Breast epithelium (tissue), 4 donors: ENCODE measurements at places on chromosomes 1 and 21.
A peak's percentile ranks its signal among the peaks of the same experiment; 100 is the strongest.

- no peak for DNase-seq
Observed at GRCh38 chr1:114428083-114428754, 82.8 kb downstream of the TRIM33 start.

GRCh38 chr1:20250340-20250989, 40.2 kb upstream of the VWA5B1 start:
- peak; percentile 66 for DNase-seq

- no peak for DNase-seq
Observed at GRCh38 chr1:226787638-226788037, 48.6 kb upstream of the ITPKB start.

- no peak for DNase-seq
Observed at GRCh38 chr1:163583661-163584181, 262.0 kb downstream of the NUF2 start.

GRCh38 chr1:55180075-55180670, 35.0 kb downstream of the USP24 start:
- no peak for DNase-seq

DNA sequence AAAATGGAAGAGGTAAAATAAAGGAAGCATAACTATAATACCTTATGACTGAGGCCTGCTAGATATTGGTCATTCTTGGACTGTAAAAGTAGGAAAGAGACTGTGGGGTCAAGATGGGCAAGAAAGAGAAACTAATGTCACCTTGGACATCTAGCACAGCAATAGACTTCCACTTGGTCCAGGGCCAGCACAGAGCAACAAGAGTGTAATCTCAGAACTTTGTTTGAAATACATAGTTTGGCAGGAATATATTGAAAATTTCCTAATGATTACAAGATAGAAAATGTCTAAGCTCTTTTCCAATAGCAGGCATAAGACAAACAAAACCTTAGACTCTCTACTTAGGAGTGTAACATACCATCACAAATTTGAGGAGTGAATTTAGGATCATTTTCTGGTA, 4.6 kb downstream of the LRRC8C start:
- DNase-seq, result no peak

- DNase-seq, result no peak
Observed at GRCh38 chr1:20373286-20373685, 82.6 kb downstream of the VWA5B1 start.

DNA sequence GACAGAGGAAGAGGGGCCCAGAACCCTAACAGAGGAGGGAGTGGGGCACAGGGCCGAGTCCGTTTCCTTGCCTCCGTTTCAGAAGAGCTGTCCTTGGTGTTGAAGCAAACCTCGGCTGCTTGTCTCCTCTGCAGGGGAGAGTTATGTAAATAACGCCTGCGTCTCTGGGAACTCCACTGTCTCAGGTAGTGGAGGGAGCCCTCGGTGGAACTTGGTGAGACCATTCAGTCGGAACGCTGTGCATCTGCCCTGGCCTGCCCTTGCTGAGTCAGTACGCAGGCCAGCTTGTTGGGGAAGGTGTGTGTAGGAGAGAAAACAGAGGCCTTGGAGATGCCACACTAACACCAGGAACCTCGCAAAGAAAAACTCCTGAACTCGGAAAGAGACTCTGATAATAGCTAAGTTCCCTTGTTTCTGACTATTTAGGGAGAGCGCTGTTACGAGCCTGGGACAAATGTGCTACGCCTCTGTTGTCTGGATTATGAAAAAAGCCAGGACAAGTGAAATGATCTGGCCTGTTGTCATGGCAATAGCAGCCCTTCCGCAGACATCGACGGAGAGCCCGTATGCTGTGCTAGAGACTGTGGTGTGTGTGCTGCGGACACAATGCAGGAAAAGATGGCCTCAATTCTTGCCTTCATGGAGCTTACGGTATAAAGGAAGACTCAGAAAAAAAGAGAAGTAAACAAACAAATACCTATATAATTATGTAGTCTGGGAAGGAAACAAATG, 94.6 kb upstream of the AKT3 start:
- DNase-seq, result no peak

GRCh38 chr1:241606544-241606943, 33.6 kb downstream of the CHML start:
- no peak for DNase-seq

DNA sequence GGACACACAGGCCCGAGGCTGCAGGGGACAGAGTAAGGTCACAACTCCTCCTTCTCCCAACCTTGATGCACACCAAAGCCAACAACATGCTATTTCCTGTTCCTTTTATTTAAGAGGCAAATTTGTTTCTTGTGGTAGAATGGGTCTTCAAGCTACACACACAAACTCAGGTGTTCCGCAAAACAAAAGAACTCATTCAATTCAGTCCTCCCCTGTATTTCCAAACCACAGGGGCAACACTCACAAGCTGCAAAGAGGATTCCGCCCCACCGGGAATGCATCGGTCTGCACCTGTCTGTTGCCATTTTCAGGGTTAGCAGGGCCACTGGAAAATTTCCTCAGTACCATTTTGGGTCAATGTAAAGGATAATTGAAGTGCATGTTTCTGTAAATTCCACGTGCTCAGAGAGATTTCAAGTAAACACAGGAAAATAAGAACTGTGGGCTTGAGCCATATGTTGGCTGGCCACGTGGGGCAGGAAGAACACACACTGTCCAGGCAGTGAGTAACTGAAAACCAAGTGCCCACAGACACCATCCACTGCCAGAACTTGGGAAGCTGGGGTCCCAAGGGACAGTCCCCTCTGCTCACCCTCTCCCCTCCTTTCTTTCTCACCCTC, 145.2 kb upstream of the ERG start:
- DNase-seq, result no peak

- no peak for DNase-seq
Observed at GRCh38 chr1:13535227-13535626, 21.4 kb upstream of the LRRC38 start.

DNA sequence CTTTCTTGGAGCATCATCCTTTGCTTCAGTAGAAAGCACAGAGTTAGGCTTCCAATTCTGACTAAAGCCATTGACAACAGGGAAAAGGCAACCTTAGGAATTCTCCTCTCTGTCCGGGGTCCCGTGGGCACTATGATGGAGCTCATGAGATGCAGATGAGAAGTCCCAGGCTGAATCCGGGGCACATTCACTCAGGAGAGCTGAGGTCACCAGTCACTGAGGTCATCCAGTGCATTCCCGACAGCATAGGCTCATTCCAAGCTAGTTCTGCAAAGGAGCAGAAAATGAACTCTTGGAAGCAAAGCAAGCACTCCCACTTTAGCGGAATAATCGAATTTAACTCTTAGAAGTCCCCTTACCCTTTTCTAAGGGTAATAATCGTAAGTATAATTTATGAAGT, 6.8 kb downstream of the CR1 start:
- no peak for DNase-seq

- no peak for DNase-seq
Observed at GRCh38 chr1:193185901-193186731, at the start of gene B3GALT2. Gene B3GALT2, minus strand, starts transcription at chr1:193186613. Its CDS starts 5,051 bp downstream, at chr1:193181562.

GRCh38 chr1:79131626-79132025, 125.1 kb upstream of the ADGRL4 start:
- DNase-seq, result no peak

- no peak for DNase-seq
Observed at GRCh38 chr1:31259746-31260145, 20.1 kb upstream of the NKAIN1 start.

DNA sequence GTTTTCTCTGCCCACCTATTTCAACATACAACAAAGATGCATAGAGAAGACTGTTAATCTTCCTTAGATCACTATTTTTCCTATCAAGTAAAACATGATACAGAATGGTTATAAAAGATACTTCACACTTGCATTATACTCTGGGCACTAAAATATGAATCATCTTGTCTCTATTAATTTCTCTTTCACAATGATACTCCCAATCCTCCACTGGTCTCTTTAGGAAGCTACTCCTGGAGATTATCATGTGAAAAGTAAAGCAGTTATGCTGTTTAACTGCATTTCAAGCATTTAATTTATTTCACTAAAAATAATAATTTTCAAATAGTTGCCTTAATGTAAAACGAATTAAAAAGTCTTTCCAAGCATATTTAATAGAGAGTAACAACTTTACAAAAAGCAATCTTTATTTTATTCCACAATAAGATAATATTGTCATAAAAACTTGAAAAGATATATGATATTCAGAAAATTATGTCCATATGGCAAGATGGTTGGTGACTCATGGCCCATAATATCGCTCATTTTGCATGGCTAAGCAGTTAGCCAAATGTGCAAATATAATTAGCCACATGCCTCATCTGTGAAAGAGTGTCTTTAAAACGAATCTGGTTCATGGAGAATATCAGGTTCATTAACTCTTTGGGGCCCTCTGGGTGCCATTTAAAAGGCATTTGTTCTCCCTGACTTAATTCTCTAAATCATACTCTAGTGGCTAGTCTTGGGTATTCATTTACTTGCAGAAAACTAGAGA, 1569.0 kb upstream of the B3GALT2 start:
- no peak for DNase-seq
